Stimulated activated CD8-positive, alpha-beta memory T cell treated with anti-CD3 and anti-CD28 coated beads, Interleukin-2, amount 100 ng/mL, for 1 hour (primary cell): ENCODE measurements at places on chromosomes 7 and 10.

DNA sequence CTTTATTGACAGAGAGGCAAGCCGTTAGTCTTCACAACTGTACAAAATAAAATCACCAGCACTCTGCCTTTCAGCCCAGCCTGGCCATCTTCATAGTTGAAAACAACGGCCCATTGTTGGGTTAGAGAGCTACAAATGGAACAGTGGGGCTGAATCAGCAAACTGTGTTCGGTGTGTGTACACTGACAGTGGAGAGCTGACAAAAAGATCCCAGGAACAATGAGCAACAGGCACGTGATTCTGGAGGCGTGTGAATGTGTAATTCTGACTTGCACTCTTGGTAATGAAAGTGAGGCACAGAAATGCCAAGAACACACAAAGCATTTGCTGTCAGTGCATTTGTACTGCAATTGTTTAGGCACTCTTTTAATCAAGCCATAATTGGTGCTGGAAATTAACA lies 303.7 kb downstream of the WDR11 start:
- DNase-seq = no peak

DNA sequence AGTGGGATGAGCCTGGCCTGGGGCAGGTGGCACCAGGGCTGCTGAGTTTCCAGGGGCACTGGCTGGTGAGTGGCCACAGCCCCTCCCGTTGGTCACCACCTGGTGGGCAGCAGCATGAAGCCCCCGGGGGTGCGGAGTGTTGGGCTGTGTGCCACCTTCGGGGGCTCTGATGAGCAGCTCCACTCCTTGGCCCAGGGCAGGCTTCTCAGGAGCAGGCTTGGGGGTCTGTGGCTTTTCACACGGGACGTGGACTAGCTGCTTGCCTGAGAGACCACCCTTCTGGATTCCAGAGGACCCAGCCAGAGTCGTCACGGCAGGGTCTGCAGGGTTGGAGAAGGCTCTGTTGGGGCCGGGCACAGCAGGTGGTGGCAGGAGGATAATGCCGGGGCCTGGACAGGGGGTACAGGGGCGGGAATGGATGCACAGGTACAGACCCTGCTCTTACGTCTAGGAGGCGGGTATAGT lies 193.1 kb downstream of the ADARB2 start:
- DNase-seq = no peak

- DNase-seq = no peak
Observed at GRCh38 chr7:43905956-43906330, 453 bp downstream of the URGCP start.

- no peak for DNase-seq
Observed at GRCh38 chr10:99339077-99339476, 9.9 kb downstream of the CNNM1 start.

DNA sequence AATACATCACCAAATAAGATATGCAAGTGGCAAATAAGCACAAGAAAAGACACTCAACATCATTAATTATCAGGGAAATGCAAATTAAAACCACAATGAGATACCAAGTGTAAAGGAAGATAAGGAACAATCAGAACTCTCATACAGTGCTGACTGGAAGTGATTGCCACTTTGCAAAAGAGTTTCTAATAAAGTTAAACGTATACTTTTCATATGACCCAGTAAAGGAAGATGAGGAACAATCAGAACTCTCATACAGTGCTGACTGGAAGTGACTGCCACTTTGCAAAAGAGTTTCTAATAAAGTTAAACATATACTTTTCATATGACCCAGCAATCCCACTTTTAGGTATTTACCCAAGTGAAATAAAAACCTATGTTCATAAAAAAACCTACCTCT lies 12.2 kb upstream of the JMJD1C start:
- DNase-seq = no peak

DNA sequence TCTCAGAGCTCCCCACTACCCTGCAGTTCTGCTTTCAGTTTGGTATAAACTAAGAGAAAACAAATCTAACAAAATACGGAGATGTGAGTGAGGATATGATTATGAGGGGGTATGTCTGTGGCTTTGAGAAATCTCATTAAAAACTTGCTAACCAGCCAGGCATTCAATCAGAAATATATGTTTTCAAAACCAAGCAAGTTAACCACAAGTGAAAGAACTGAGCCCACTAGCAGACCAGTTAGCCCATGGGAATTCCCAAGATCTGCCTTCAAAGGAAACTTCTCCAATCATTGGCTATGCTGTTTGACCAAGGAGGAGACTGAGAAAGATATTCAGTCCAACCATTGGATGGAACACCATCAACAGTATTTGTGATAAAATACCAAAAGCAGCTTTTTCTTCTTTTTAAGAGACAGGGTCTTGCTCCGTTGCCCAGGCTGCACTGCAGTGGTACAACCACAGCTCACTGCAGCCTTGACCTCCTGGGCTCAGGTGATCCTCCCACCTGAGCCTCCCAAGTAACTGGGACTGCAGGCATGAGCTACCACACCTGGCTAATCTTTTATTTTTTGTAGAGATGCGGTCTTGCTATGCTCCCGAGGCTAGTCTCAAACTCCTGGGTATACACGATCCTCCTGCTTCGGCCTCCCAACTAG lies 41.2 kb downstream of the FGFR2 start:
- DNase-seq = no peak

DNA sequence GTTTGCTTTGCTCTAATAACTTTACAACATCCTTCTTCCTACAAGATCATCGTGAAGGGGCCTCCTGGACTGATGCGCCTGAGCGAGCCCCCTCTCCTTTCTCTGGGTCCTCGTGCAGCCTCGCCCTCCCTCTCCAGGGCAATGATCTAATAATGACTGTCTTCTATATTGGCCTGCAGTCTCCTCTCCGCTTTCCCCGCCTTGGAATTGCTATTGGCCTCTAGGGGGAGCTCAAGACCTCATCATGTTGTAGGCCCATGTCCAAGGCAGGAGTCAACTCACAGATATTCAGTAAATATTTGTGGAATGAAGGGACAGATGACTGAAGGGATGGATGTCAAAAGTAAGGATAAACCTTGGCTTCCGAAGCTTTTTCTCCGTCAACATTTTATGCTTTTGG lies 1180.3 kb downstream of the TYW1 start:
- DNase-seq = no peak

- no peak for DNase-seq
Observed at GRCh38 chr10:17544465-17544864, 72.7 kb downstream of the HACD1 start.

- DNase-seq = no peak
Observed at GRCh38 chr10:46264737-46265368, 21.9 kb upstream of the ANTXRL start.

GRCh38 chr7:5397736-5398135 lies 25.9 kb downstream of the TNRC18 start:
- DNase-seq = no peak

GRCh38 chr7:55254242-55254595 lies 110.9 kb upstream of the LANCL2 start:
- DNase-seq = no peak

DNA sequence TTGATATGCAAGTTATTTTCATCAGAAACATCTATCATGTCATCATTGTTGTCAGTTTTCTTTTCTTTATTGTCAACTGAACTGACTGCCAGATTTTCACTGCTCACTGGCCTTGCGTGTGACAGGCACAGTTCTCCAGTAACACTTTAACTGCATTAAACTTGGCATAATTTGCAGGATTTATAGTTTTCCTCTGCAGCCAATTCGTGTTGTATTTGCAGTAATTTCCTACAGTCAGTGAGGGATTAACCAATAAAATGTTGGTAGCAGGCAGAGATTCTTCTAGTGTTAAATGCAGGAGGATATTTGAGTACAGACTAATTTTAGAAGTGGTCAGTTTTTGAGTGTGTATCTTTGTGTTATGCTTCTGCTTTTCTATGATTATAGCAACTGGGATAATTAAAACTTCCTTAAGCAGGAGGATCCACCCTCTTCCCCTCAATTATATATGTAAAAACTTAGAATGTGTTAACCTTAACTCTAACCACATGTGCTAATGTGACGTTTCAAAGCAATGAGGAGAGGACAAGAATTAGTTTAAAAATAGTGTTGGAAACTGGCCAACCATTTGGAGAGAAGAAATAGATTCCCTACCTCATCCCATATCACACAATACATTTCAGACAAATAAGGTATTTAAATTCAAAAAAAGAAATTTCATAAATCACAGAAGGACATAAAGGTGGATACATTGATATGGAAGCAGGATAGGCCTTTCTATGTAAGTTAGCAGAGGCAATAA lies 365.5 kb upstream of the BMPER start:
- no peak for DNase-seq

- DNase-seq = no peak
Observed at GRCh38 chr7:936386-937054, 18.0 kb downstream of the ADAP1 start.

DNA sequence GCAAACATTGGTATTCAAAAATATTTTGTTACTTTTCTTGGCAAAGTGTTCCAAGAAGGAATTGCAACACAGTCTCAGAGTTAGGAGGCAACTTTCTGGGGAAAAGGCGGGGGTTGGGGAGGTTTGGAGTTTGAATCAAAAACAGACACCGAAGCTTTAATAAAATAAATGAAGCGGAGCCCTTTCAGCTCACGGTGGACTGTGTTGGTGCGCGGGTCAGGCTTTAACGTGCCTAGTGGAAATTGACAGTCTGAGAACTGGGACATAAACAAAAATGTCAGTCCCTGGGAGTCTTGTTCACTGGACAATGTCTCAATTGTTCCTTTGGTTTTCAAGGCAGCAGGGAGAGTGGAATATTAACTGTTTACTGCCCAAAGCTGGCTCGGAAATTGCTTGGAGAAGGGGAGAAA lies 109.3 kb downstream of the TCF7L2 start:
- no peak for DNase-seq

DNA sequence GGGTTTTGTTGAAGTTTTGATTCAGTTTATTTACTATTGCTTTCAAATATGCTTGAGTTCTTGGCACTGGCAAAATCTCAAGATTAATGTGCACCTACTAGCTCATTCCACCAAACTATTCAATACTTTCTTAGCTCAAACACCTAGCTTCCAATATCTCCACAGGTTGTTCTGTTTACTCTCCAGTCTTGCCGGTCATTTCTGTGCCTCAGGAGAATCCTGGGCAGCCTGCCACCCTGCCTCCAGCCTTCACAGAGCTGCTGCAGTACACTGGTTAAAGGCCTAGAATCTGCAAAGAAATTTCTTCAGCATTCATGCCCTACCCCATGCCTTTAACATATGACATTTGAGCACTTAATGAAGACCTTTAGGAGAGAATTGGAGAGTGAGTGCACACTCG lies 4.0 kb upstream of the TMEM106B start:
- no peak for DNase-seq

DNA sequence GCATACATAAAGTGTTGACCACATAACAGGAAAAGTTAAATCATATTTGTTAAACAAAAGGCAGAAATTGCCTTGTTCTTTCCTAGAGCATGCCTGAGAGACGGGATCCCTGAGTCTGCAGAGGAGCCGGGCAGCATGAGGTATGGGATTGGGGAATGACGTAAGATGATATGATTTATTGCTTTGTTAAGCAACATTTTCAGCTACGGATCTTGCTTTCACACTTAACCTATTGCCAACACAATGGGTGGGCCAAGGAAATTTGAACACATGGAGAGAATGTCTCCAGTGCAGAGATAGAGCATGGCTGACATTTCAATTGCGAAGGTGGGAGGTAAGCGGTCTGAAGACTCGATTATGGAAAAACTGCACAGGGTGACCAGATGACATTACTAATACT lies 76.7 kb downstream of the EMX2 start:
- no peak for DNase-seq

GRCh38 chr7:50754241-50754640 lies 28.5 kb downstream of the GRB10 start:
- no peak for DNase-seq

DNA sequence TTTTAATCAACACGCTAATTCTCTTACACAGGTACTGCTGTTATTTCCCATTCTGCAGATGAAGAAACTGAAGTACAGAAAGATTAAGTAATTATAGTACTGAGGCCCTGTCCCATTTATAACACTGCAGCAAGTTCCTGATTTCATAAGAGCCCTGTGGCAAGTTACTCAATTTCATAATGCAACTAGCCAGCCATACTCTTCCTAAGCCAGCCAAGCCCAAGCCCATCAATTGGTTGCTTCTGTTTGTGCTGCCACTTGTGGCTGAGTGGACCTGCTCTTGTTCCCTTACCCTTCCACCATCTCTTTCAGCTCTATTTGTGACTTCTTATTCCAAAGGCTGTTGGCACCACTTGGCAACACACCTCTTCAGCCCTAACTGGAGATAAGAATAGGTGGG lies 19.7 kb upstream of the PRPF18 start:
- DNase-seq = no peak

DNA sequence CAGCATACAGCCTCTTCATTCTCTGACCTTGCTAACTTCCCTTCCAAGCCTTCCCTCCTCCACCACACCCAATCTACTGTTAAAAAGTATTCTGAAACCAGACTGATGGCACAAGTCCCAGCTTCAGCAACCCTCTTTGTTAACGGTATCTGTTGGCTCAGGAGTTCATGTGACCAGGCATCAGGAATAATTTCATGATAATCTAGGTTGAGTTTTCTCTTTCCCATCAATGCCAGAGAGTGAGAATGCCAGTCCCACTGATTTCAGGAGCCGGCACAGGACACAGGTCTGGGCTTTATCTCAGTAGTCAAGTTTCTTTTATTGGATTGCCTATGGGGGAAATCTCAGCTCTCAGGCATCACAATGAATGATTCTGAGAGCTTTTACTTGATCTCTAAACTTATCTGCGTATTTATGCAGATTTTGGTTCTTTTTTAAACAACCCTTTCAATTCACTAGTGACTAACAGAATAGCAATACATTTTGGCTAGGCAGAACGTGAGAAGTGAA lies 231.0 kb upstream of the LYZL1 start:
- no peak for DNase-seq

DNA sequence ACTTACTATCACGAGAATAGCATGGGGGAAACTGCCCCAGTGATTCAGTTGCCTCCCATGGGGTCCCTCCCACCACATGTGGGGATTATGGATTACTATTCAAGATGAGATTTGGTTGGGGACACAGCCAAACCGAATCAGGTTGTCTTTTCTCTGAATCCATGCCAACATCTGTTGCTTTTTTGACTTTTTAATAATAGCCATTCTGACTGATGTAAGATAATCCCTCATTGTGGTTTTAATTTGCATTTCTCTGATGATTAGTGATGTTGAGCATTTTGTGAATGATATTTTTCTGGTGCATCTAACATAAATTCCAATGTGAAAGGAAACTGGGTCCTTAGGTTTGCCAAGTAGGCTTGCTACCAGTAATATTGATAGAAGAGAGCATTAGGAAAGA lies 69.0 kb upstream of the ARHGAP21 start:
- DNase-seq = no peak

- DNase-seq = no peak
Observed at GRCh38 chr7:121054925-121055324, 66.4 kb downstream of the CPED1 start.
